ENCODE measurements at places on chromosomes 7 and 10.

GRCh38 chr7:149728491-149729375, 44.7 kb downstream of the ZNF467 start:
- no peak for DNase-seq

GRCh38 chr7:20211376-20211775, 5.8 kb downstream of the MACC1 start:
- no peak for DNase-seq

- DNase-seq: no peak
Measured at GRCh38 chr10:92567952-92568600, 5.8 kb downstream of the IDE start.

DNA sequence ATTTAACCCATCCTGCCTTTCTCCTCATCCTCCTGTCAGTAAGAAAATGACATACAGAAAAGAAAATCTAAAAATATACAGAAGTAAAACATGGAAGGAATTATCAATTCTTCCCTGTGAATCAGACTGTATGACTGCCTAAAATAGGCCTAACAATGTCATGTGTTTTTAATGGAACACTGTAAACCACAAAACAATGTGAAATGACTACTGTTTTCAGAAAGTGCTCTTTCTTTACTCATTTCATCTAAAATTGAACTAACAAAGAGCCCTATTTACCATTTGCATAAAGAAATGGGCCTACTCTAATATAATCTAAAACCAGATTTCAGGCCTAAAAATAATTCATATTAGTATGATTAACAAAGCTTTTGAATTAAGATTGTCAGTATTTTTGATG, 35.7 kb downstream of the SEMA3E start:
- no peak for DNase-seq
